ENCODE measurements at places on chromosomes 2 and 18.

GRCh38 chr2:173252581-173252980 is 102.1 kb upstream of the CDCA7 start:
- no peak for DNase-seq

DNA sequence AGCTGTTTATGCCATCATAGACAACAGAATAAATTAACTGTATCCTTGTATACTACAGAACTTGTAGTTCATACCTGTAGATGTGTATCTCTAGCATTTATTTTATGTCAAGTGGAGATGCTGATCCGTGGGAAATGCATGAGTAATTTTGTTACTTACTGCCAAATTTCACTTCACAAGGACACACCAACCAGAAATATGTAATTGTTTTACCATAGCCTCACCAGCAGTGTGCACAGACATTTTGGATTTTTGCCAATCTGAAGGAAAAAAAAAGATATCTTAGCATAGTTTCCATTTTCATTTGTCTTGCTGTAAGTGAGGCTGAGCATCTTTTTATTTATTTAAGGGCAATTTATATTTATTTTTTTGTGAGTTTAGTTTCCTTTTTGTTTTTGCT is 265.1 kb upstream of the OSR1 start:
- no peak for DNase-seq

GRCh38 chr2:117330641-117331040 is 483.9 kb upstream of the DDX18 start:
- DNase-seq: no peak

DNA sequence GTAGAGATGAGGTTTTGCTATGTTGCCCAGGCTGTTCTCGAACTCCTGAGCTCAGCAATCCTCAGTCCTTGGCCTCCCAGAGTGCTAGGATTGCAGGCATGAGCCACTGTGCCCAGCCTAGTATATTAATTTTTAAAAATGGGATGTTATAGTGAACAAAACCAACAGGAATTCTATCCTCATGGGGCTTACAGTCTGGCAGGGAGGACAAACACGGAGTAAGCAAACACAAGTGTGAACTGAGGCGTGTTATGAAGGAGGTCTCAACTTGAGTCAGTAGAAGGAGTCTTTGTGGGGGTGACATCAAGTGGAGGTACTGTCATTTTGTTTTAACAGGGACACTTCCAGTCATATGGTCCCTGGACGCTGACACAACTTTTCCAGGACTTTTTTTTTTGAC is 33.1 kb downstream of the EMILIN2 start:
- no peak for DNase-seq

- DNase-seq: peak; percentile 61
These were observed 35.8 kb downstream of the SKOR2 start for GRCh38 chr18:47215554-47216138.

GRCh38 chr18:25005541-25006403 is 346.2 kb downstream of the ZNF521 start:
- no peak for DNase-seq

GRCh38 chr2:78876316-78876688 is 149.2 kb upstream of the REG3G start:
- no peak for DNase-seq

DNA sequence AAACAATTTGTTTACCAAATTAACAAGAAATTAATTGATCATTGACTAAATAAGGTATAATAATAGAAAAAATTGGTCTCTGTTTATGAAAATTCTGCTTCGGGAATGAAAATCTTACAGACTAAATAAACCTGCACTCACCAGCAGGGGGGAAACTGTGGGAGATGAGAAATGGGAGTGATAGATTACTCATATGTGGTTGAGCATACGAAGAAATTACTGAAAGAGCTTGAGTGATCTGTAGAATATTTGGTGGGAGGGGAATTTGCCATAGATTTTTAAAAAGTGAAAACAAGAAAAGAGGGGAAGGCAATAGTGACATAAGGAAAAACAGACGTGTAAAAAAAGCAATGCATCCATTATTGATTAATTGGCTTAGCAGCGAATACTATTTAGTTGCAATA is 2.2 kb downstream of the HMSD start:
- no peak for DNase-seq

- DNase-seq: no peak
These were observed 208.4 kb downstream of the CDH20 start for GRCh38 chr18:61541673-61542072.

DNA sequence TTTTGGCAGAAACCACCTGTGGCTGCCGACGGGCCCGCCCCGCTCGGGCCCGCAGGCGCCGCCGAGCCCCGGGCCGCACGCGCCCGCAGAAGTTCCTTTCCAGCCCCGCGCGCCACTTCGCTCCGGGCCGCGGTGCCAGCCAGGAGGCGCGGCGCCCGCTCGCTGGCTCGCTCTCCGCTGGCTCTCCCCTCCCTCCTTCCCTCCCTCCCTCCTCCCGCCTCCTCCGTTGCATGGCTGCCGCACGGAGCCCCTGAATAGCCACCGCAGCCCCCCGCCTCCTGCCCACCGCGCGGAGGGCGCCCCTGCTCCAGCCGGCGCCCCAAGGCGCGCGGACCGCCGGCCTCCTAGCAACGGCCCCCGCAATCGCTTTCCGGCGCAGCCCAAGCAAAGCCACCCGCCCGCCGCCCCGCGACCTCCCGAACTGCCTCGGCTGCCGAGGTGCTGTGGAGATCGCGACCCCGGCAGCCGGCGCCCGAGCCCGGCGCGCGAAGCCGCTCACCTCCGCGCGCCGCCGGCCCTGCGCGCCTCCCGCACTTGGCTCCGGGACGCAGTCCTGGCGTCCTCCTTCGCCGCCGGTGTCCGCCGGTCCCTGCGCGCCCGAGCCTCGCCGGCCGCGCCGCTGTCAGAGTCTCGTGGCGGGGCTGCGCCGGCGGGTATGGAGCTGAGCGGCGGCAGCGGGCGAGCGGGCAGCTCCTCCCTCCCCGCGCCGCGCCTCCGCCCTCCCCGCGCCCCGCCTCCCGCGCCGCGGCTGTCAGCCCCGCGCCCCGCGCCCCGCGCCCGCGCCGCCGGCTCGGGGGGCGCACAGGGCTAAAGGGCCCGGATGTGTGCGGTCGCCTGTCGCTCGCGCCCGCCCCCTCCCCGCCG is at the start of gene ZBTB7C:
Gene ZBTB7C, minus strand, starts transcription at position 657 of the 864 bp plus-strand sequence.
- DNase-seq: peak; percentile 41

- DNase-seq: no peak
These were observed 448 bp downstream of the YPEL5 start for GRCh38 chr2:30147196-30147714.

DNA sequence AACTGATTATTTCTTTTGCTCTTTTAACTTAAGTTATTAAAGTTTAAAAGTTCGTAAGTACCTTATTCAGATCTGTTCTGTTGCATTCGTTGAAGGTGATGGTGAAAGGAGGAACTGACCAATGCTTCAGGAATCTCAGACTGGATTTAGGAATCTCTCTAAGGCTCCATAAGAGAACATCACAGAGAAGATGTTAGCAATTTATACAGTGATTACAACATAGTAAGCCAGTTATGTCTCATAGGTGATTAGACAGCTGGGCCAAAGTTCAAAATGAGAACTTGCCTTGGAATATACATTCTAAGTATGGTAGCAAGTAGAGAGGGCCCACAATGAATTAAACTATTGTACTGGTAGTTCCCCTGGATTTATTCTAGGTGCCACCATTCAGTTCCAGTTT is 3.2 kb downstream of the MARS2 start:
- no peak for DNase-seq

DNA sequence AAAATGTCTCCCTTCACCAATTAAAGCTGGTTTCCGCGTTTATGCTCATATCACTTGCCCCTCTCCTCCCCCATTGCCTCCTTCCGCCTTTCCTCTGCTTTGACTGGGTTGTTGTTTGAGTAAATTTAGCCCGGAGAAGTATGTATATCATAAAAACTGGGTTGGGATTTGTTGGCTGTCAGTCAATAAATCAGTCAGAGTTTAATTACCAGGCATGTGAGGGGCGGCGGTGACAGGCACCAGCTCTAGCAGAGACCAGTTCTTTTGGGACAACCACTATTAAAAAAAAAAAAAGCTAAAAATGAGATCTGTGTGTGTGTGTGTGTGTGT is 382.4 kb upstream of the SMIM21 start:
- no peak for DNase-seq

GRCh38 chr2:66839551-66840320 is 404.8 kb downstream of the MEIS1 start:
- no peak for DNase-seq

GRCh38 chr2:3349211-3349693 is 28.4 kb downstream of the EIPR1 start:
- DNase-seq: no peak

GRCh38 chr18:61738488-61738887 is 154.3 kb downstream of the RNF152 start:
- DNase-seq: peak; percentile 9

DNA sequence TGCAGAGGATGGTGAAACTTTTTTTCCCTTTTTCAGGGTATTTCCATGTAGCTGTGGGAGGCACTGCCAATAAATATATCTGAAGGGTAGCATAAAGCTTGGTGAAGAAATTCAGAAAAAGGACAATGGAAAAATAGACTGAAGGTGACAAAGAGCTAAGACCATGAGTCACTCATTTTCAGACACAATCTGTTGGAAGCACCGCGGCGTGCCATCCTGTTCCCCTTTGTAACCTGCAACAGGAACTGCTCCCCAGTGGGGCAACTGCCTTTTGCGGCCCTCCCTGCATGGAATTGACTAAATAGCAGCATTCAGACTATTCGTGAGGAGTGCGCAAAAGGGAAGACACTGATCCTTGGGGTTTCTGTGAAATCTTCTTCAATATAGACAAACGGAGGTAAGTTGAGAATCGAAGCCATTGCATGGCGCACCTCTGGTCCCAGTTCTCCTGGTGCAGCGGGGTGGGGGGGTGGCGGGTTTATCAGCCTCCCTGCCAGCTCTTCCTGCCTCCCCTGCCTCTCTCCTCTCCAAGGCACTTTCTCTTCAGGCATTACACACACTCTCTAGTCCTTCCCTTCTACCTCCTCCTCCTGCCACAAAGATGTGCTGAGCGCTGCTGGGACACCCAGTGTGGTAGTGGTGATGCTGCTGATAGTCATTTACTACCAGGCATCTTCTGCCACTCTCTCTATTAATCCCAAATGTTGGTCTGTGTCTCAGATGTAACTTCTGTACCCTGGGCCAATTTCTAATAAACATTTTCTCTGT is 126.2 kb upstream of the TMEM200C start:
- DNase-seq: no peak

DNA sequence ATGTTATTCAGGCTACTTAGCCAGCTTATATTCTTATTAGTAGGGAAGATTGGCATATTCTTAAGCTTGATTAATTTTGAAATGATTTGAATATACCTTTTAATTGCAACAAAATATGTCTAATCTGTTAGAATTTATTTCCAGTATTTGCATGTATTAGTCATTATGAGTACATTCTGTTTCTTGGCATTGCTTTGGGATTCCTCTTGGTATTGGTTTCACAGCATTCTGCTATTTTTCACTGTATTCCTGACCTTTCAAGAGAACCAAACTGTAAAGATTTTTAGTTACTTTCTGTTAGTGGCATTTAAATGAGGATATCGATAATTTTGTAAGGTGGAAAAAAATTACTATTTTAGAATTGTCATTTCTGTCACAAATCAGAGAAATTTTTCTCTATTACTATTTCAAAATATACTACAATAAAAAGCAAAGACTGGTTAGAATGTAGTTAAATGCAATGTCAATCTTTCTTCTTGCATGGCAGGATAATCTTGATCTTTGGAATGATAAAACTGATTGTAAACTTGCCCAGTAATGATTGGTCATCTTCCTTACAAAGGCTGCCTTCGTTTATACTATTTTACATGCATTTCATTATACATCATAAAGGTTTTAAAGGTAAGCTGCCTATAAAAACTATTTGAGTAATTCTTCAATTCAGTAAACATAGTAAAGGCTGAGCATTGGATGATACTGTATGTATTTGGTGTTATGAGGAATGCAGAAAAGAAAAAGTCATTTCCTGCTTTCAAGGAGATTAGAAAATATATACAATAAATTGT is 86.1 kb downstream of the SLC4A10 start:
- DNase-seq: no peak

GRCh38 chr18:13382366-13382953 is 163.9 kb downstream of the LDLRAD4 start:
- DNase-seq: peak; percentile 55

DNA sequence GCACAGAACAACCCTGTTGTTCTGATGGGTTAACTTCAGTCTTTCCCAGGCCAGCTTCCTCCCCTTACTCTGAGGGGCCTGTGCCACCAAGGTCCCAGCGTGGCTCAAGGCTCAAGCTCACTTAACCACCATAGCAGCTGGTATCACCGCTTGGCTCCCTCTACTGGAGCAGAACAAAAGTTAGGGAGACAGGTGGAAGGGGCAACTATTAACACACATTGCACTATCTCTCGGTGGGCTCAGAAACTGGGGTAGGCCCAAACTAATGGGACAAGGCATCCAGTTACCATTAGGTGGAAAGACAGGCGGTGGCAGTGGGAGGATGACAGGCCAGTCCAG is 88.7 kb upstream of the ATL2 start:
- DNase-seq: peak; percentile 78

DNA sequence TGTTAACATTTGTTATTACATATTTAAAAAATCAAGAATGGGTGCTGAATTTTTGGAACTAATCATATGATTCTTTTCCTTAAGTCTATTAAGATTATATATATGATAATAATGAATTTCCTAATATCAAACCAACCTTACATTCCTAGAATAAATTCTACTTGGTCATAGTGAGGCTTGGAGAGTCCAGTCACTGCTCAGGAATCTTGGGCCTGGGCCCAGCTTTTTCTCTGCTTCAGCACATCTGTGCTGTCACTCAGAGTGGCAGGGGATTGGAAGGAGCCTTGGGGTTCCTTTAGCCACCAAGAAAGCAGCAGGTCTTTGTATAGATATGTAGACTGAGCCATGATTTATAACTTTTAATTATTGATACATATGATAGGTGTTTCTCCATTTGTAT is 19.9 kb upstream of the ZAP70 start:
- DNase-seq: no peak

- no peak for DNase-seq
These were observed 21.0 kb upstream of the L3MBTL4 start for GRCh38 chr18:6435731-6436130.

- no peak for DNase-seq
These were observed 585 bp upstream of the MOB1A start for GRCh38 chr2:74179063-74179865.

DNA sequence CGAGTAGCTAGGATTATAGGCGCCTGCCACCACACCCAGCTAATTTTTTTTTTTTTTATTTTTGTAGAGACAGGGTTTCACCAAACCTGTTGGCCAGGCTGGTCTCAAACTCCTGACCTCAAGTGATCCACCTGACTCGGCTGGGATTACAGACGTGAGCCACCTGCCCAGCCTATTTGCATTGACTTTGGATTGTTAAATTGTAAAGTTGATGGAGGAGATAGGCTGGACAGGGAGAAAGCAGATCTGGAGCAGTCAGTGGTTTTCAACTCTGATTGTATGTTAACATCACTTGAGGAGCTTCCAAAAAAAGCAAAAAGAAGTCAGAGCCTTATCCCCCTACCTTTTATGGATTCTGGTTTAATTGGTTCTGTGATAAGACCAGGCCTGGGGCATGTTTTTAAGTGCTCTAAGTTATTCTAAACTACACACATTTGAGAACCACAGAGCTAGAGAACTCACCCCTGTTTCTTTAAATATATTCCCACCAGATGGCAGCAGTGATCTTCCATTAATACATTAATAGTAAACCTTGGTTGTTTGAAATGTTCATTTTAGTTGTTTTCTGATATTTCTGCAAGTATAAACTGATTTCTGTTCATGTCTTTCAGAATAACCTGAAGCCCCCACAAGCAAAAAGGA is 7.5 kb downstream of the C2orf49 start:
- DNase-seq: peak; percentile 86

Measured in hematopoietic multipotent progenitor cell treated with erythropoietin and hydrocortisone succinate and interleukin-3 and kit ligand, for 6 days (in vitro differentiated cells).